ENCODE measurements at places on chromosomes 6 and 20. TPM values are rescaled to one million over a fixed set of nuclear protein-coding genes. Genes with fewer than 3 reads are reported as not detected.

Gene FLRT3
- 11.6 TPM for total RNA-seq

DNA sequence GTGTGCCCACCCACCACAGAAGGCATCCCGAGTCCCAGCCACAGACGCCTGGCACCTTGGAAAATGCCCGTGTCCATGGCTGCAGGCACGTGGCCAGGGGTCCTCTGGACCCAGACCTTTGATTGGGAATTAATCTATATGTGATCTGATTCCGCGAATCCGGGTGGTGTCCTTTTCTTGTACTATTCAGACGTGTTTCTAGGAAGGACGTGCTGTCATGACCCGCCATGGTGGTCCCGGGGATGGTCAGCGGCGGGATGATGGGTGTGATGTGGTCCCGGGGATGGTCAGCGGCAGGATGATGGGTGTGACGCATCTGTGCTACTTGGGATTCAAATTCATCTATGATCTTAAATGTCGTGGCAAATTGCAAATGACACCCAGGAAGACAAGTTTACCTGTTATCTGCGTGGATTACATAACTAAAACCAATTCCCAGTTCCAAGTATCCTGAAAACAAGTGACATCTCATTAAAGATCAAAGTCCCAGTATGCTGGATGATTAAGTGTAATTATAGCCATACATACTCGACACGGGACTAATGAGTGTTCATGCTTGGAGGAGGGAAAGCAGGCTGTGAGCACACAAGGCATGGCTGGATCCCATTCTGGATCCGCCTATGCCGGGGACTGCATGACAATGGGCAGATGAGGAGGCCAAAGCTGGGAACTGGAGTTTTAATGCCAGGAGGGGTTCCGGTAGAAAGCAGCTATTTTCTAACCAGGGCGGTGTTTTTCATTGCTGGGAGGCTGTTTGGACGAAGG is 256.5 kb downstream of the TAF4 start:
- H3K36me3 ChIP-seq = no peaks in the 10 kb centered on the region
- no peaks in the 10 kb centered on the region for H3K27me3 ChIP-seq
- H3K4me1 ChIP-seq = peaks cover 11% of the 10 kb centered on the region
- H3K27ac ChIP-seq = no peak overlapping the region

DNA sequence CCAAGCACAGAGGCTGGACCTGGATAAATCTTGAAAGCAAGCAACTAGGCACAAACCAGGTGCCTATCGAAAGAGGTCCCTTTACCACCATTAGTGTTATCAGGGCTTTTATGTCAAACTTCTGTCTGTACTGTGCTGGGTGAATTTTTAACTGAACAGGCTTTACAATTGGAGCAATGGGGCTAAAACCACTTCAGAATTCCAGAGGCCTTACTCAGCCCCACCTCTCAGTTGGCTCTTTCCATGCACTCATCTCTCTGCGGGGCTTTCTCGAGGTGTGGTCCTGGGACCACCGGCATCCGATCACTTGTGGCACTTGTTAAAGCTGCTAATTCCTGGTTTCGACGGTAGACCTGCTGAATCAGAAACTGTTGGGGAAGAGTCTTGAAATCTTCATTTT is 232.5 kb downstream of the SOX4 start:
- H3K36me3 ChIP-seq = no peaks in the 10 kb centered on the region
- H3K4me1 ChIP-seq = no peaks in the 10 kb centered on the region
- DNase-seq = no peak
- no peaks in the 10 kb centered on the region for H3K27me3 ChIP-seq
- no peak overlapping the region for H3K4me3 ChIP-seq

Gene ZNF343
- 9.9 TPM for total RNA-seq

- DNase-seq = no peak
- no peak overlapping the region for H3K4me3 ChIP-seq
- H3K27me3 ChIP-seq = no peaks in the 10 kb centered on the region
- no peak overlapping the region for H3K27ac ChIP-seq
- no peaks in the 10 kb centered on the region for H3K36me3 ChIP-seq
Measured at GRCh38 chr20:16707674-16708073, 22.2 kb upstream of the SNRPB2 start.

DNA sequence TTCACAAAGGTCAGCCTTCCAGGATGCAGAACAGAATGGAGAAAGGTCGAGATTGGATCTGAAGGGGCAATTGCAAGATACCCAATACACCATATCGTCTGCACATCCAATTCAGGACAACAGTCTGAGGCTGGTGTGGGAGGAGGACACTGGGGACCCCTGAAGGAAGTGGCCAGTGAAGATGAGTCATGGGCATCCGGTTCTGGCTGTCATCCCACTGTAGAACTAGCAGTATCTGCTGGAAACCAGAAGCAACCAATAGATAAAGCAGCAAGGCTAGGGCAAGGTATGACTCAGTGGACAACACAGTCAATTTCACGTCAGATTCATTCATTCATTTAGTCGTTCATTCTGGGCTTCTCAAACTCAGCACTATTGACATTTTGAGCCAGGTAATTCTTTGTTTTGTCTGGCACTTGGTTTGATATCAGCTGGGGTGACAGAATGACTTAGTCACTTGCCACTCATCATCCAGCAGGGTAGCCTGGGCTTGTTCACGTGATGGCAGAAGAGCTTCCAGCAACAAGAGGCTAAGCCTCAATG is 30.3 kb upstream of the SHLD1 start:
- H3K27ac ChIP-seq = no peak overlapping the region
- DNase-seq = no peak
- H3K27me3 ChIP-seq = no peaks in the 10 kb centered on the region
- no peak overlapping the region for H3K4me3 ChIP-seq

Gene BRPF3
- 102 TPM for total RNA-seq

DNA sequence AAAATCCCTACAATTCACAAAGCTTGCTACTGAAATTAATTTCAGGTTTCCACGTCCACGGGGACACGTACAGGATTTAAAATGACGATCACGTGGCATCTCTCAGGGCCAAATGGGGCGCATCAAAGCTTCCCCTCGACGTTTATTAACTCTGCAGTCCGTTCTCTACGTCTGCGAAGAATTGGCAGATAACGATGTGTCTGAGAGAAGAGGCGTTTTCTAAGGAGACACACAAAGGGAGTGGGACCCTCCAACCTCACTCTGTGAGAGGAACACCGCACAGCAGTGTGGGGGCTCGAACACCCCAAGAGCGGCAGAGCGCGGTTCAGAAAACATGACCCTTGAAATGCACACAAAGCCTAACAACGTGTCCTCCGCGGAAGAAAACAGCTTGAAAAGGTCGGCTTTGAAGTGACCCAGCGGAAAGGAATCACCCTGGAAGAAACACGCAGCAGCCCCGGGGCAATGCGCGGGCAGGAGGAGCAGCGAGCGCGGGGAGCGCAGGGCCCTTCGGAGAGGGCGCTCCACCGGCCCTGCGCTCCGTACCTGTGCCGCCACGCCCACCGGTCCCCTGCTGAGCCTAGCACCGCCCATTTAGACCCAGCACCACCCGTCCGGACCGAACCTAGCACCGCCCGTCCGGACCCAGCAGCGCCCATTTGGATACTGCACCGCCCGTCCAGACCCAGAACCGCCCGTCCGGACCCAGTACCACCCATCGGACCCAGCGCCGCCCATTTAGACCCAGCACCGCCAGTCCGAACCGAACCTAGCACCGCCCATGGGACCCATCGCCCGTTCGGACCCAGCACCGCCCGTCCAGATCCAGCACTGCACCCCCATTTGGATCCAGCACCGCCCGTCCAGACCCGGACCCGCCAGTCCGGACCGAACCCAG is 1.1 kb upstream of the AFDN start:
- peak; percentile 83 for DNase-seq
- H3K27ac ChIP-seq = peak overlapping the region; percentile 31
- peak overlapping the region; percentile 84 for H3K4me3 ChIP-seq
- no peaks in the 10 kb centered on the region for H3K4me1 ChIP-seq
- no peaks in the 10 kb centered on the region for H3K36me3 ChIP-seq

Gene ATP9A
- 128 TPM for total RNA-seq

Gene PLA2G7
- total RNA-seq = 0.31 TPM

DNA sequence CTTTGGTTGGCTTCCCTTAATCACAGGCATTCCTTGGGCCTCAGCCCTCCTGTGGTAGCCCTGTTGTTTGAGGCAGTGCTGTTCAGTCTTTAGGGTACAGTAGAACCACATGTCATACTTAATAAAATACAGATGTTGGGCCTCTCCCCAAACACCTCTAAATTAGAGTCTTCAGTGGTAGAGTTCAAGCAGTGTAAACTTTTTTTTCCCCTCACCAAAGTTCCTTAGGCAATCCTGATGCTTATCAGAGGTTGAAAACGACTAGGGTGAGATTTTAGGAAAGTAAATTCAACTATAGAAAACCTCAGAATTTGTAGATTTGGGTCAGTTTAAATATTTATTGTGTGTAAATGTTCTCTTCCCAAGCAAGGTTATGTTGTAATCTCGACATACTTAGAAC is 44.6 kb downstream of the BLTP3A start:
- H3K36me3 ChIP-seq = no peaks in the 10 kb centered on the region
- DNase-seq = no peak
- no peaks in the 10 kb centered on the region for H3K4me1 ChIP-seq

Gene TOMM34
- total RNA-seq = 246 TPM

Gene ADTRP
- 8.3 TPM for total RNA-seq

- no peaks in the 10 kb centered on the region for H3K4me1 ChIP-seq
- no peaks in the 10 kb centered on the region for H3K36me3 ChIP-seq
- no peak overlapping the region for H3K4me3 ChIP-seq
- no peaks in the 10 kb centered on the region for H3K27me3 ChIP-seq
Measured at GRCh38 chr6:106383573-106383972, 23.1 kb downstream of the CRYBG1 start.

GRCh38 chr6:37242429-37243052 is 15.0 kb upstream of the TBC1D22B start:
- H3K36me3 ChIP-seq = no peaks in the 10 kb centered on the region
- H3K4me1 ChIP-seq = peaks cover 42% of the 10 kb centered on the region
- DNase-seq = no peak
- no peak overlapping the region for H3K4me3 ChIP-seq
- H3K27ac ChIP-seq = peak overlapping the region; percentile 49

Gene ZNF334
- total RNA-seq = 33.7 TPM

GRCh38 chr6:149473080-149474052 is 11.4 kb downstream of the ZC3H12D start:
- H3K27me3 ChIP-seq = no peaks in the 10 kb centered on the region

DNA sequence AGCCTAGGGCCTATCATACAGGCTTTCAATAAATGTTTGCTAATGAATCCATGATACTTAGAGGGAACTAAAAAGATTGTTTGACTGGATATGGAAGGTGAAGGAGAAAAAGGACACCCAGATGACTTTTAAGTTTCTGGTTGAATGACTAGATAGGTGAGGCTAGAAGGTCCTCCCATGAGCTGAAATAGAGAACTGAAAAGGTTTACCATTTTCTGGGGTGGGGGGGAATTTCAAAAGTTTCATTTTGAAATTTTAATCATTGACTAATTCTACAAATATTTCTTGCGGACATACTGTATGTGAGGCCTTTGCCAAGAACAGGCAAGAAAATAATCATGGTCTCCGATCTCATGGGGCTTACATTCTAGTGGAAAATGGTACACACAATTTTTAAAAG is 17.9 kb upstream of the ZBTB2 start:
- H3K27ac ChIP-seq = no peak overlapping the region
- DNase-seq = no peak
- no peak overlapping the region for H3K4me3 ChIP-seq
- no peaks in the 10 kb centered on the region for H3K27me3 ChIP-seq

DNA sequence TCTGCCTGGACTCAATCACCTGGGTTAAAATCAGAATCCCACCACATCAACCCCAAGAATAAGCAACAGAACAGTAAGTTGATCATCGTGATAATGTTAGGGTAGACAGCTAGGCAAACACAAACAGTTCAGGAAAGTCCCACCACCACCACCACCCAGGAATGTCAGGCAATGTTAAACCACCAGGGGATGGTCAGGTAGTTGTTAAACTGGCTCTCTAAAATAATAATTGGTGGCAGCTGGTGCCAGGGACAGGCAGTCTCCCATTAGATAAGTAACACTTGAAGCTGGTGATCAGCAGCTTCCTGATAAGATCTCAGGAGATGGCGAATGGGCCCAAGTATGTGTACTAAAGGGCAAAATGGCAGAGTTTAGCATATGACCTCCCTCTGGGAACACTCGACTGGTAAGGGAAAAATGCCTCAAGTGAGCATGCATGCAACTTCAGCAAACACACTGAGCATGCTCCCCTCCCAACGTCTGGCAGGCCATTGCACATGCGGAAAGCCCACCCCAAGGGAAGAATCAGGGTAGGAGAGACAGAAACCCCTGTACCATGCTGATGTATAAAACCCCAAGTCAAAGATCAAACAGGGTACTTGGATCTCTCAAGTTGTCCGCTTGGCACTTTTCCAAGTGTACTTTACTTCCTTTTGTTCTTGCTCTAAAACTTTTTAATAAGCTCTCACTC is 66.6 kb downstream of the IPCEF1 start:
- H3K27ac ChIP-seq = no peak overlapping the region
- DNase-seq = no peak
- no peaks in the 10 kb centered on the region for H3K36me3 ChIP-seq

GRCh38 chr6:54718541-54719023 is 128.0 kb upstream of the FAM83B start:
- DNase-seq = no peak
- no peak overlapping the region for H3K27ac ChIP-seq
- no peaks in the 10 kb centered on the region for H3K27me3 ChIP-seq
- H3K4me1 ChIP-seq = no peaks in the 10 kb centered on the region
- H3K36me3 ChIP-seq = no peaks in the 10 kb centered on the region

- no peaks in the 10 kb centered on the region for H3K36me3 ChIP-seq
- peaks cover 17% of the 10 kb centered on the region for H3K4me1 ChIP-seq
- H3K27ac ChIP-seq = peak overlapping the region; percentile 52
- peak; percentile 95 for DNase-seq
Measured at GRCh38 chr6:37171970-37172812, 2.2 kb downstream of the PIM1 start.

Gene HRH3
- 2.5 TPM for total RNA-seq

Gene HLA-DRB5
- 0.39 TPM for total RNA-seq

DNA sequence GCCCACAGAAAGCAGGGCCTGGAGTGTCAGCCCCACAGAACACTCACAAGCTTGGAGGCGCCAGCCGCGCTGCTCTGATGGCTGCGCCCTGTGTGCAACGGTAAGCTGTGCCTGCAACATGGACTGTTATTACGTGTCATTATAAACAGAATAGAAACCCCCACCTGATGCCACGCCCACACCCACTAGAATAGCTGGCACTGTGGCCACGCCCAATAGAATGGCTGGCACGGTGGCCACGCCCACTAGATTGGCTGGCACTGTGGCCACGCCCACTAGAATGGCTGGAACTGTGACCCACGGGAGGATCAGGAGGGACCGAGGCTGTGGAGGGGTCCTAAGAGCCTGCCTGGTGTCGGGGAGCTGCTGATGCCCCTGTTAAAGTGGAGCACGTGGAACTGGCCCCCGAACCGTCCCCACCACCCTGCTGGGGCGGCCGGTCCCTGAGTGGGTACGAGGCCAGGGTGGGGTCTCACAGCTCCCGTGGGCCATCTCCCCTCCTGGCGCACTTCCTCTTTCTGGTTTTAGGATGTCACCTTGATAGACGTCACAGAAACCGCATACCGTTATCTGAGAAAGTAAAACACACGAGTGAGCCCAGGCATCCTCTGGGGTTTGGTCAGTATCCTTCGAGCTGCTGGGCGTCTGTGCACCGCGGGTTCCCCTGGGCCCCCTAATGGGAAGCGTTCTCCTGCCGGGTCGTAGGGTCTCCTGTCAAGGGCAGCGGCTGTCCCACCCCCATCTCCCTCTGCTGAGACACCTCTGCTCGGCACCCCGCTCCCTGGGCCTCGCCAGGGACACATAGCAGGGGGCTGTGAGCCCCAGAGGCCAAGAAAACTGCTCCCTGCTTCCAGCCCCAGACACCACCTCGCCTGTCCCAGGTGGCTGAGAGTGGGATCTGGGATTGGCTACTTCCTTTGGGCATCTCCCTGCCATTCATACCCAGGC is 25.4 kb downstream of the SLC17A9 start:
- peaks cover 9% of the 10 kb centered on the region for H3K4me1 ChIP-seq
- no peak overlapping the region for H3K4me3 ChIP-seq
- DNase-seq = no peak
- H3K27ac ChIP-seq = no peak overlapping the region
- H3K27me3 ChIP-seq = no peaks in the 10 kb centered on the region
- H3K36me3 ChIP-seq = no peaks in the 10 kb centered on the region
